ENCODE measurements at places on chromosomes 12 and 14.

- no peak for DNase-seq
Measured at GRCh38 chr12:2282318-2282717, 229.5 kb downstream of the CACNA1C start.

- DNase-seq: no peak
Measured at GRCh38 chr14:88831284-88831683, 6.8 kb downstream of the TTC8 start.

- DNase-seq: no peak
Measured at GRCh38 chr14:89419973-89420482, 3.0 kb upstream of the FOXN3 start.

DNA sequence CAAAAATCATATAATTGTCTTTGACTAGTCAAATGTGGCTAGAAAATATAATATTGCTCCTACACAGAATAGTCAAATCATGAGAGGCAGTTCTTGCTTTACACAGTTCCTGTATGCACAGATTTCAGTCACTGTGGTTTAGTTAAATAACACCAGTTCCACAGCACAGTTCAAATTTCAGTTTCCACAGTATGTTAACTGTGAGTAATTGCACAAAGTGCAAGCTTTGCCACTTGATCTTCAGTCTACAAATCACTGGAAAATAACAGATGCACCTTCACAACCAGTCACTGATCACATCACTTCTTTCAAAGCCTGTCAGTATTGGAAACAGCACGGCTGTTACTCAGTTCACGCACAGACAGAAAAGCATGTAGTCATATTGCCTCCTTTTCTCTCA is 38.7 kb downstream of the KCNH5 start:
- DNase-seq: no peak

DNA sequence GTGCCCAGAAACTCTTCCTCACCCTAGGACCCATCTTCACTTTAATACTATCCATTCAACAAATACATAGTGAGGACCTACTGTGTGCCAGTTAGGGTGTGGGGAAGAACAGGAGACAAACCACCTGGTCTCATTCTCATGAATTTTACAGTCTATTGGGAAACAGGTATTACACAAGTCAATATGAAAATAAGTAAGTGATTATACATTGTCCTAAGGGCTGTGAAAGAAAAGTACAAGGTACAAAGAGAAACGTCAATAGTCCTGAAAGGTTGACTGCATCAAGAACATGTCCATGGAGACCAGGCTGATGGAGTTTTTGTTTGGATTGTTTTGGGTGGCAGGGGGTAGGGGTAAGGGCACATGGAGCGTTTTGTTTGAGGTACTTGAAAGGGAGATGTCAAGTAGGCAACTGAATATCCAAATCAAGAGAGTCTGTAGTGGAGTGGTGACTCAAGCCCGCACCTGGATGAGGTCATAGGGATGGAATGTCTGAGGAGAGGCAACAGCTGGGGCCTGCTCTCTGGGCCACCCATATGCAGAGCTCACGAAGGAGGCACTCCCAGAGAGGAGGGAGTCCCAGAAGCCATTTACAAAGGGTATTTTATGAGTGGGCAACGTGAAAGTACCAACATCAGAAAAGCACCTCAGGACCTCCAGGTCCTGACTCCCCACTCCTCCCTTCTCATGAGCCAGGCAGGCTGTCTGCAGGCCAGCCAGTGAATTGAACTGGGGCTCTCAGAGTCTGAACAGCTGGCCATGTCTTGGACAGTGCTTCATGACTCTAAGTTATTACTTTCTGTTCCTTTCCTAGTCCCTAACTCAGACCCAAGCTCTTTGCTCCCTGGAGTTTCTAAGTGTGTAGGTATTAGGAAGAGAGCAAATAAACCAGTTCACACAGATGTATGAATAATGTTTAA is 272.0 kb downstream of the ZFP36L1 start:
- no peak for DNase-seq

- no peak for DNase-seq
Measured at GRCh38 chr12:31650918-31651317, 8.6 kb upstream of the ETFBKMT start.

Data from stimulated activated CD4-positive, alpha-beta T cell treated with anti-CD3 and anti-CD28 coated beads, Interleukin-1b, Interleukin-23, amount 100 ng/mL, for 1 hour (primary cell).